Peyer's patch (tissue), 4 donors: ENCODE measurements at places on chromosomes 5 and 9. TPM values are rescaled to one million over a fixed set of nuclear protein-coding genes. Genes with fewer than 3 reads are reported as not detected.

SCGB3A2 gene
- not detected for total RNA-seq

EPB41L4B gene
- total RNA-seq: 85.0 TPM

SPARC gene
- 47.6 TPM for total RNA-seq

ANGPTL2 gene
- total RNA-seq: 11.5 TPM

CRHBP gene
- 8.3 TPM for total RNA-seq

SLC25A2 gene
- total RNA-seq: 4.1 TPM

FAM78A gene
- 3.3 TPM for total RNA-seq

CKMT2 gene
- 1.1 TPM for total RNA-seq

PPP3R2 gene
- total RNA-seq: not detected

- DNase-seq: no peak
Observed at GRCh38 chr5:80597500-80597899, 27.4 kb upstream of the ANKRD34B start.

GRCh38 chr9:125261501-125262293, at the start of gene GAPVD1:
Gene GAPVD1, plus strand, starts transcription at chr9:125261826. Its CDS starts 37,096 bp downstream, at chr9:125298922.
- DNase-seq: peak; percentile 95

DNA sequence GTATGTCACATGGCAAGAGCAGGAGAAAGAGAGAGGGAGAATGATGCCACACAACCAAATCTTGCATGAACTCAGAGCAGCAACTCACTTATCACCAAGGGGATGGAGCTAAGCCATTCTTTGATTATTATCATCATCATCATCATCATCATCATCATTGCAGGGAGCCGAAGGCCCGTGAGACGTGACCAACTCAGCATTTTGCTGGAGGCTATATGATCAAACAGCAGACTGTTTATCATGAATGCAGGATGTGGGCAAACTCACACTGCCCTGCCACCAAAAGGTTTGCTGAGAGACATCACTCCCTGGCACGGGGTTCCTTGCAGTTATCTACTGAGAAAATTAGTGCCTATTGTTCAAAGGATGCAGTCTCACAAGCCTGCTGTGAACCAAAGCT, 8.6 kb upstream of the ZNF169 start:
- no peak for DNase-seq

DNA sequence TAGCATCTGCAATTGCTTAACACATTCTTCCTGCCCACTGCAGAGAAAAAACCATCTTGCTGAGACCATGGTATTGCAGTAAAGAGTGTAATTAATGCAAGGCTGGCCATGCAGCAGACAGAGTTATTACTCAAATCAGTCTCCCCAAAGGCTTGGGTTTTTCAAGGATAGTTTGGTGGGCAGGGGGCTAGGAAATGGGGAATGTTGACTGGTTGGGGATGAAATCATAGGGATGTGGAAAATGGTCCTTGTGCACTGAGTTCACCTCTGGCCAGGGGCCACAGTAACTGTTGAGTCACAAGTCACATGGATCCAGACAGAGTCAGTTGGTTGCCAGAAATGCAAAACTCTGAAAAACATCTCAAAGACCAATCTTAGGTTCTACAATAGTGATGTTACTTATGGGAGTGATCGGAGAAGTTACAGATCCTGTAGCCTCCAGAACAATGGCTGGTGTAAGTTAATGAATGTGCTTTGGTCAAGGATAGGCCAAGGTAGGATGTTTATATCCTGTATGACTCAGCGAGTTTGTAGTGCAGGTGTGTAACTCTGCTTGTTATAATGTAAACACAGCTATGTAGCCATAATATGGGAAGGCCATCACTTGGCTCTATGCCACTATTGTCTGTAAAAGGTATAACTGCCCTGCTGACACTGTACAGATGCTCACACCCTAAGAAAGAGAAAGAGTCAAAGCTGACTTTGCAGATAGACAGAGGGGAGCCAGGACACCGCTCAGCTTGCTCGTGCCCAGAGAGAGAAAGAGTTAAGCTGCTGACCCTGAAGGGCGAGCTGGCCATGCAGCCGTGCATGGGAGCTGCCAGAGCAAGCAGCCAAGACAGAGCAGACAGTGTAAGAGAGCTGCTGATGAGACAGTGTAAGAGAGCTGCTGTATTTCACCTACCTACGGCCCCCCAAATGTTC, 27.2 kb downstream of the C9orf152 start:
- DNase-seq: no peak

- no peak for DNase-seq
Observed at GRCh38 chr9:133739408-133740280, 1.5 kb upstream of the SARDH start.

DNA sequence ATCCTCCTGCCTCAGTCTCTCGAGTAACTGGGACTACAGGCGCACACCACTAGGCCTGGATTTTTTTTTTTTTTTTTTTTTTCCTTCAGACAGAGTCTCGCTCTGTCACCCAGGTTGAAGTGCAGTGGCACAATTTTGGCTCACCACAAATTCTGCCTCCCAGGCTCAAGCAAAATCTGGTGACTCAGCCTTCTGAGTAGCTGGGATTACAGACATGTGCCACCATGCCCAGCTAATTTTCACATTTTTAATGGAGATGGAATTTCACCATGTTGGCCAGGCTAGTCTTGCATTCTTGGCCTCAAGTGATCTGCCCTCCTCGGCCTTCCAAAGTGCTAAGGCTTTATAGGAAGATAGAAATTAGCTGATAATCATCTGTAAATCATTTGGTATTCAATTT, 43.9 kb downstream of the NSA2 start:
- DNase-seq: no peak

DNA sequence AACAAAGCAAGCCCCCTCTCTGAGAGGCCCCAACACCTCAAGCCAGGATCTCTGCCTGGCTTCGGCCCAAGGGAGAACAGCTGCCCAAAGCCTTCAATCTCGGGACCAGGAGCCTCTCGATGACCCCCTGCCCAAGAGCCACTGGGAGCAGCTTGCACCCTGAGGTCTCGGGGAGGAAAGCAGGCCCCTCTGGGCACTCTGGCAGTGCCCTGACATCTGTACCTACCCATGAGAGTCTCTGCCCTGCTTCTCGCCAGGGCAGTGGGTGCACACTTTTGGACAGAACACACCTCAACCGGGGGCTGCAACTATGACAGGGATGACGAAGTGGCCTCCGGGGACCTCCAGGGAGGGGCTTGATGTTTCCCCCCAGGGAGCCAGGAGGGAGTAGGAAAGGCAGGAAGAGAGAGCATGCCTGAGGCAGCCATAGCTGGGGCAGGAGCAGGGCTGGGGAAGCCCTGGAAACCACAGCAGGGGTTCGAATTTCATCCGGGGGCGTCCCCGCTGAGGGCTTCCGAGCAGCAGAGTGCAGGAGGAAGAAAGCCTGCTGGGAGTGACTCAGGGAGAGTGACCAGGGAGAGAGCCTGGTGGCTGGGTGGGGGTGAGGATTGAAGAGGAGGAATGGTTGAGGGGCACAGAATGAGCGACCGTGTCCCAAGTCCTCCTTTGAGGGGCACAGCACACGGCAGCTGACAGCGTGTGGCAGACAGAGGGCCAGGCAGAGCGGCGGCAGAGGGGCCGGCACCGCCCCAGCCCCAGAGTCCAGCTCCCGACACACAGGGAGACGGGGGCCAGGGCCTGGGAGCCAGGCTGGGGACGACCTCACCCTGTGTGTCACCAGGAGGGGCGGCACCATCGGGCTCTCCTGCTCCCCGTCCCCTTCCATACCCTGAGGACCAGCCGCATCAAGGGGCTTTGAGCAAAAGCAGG, 1.8 kb downstream of the LPCAT1 start:
- DNase-seq: peak; percentile 43

GRCh38 chr9:26057050-26057449, 378.8 kb upstream of the TUSC1 start:
- no peak for DNase-seq

- no peak for DNase-seq
Observed at GRCh38 chr9:110615498-110615897, 36.0 kb upstream of the SVEP1 start.

GRCh38 chr5:119077444-119077843, 6.6 kb downstream of the DMXL1 start:
- no peak for DNase-seq

GRCh38 chr5:82622711-82623514, 344.8 kb upstream of the RPS23 start:
- no peak for DNase-seq

GRCh38 chr9:111016016-111016415, 22.3 kb downstream of the LPAR1 start:
- DNase-seq: no peak

- DNase-seq: no peak
Observed at GRCh38 chr9:76798527-76798926, 34.3 kb downstream of the PCA3 start.

DNA sequence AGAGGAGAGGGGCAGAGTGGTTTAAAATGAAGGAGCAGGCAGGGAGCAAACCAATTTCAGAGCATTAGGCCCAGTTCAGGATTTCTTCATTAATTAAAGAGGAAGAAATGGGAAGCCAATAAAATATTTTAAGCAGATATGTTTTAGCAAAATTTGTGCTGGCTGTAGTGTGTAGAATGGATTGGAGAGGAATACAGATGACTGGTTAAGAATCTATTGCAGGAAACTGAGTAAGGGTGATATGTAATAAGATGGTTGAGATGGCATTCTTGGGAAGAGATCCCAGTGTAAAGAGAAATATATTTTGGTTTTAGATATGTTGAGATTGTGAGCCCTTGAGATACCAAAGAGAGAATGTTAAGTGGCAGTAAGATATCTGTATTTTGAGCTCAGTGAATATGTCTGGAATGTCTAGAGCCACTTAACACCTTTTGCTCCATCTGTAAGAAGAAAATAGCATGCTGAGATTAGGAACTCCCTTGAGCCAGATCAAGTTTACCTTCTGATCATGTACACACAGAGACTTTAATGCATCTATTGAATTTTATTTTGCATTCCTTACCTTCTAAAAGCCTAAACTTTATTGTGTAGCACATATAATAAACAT, 79.5 kb upstream of the SLC27A6 start:
- DNase-seq: no peak

GRCh38 chr5:3954633-3955032, 359.0 kb downstream of the IRX1 start:
- no peak for DNase-seq
